Type B pancreatic cell (in vitro differentiated cells): ENCODE measurements at places on chromosomes 2 and 18. TPM values are rescaled to one million over a fixed set of nuclear protein-coding genes. Genes with fewer than 3 reads are reported as not detected.
A peak's percentile ranks its signal among the peaks of the same experiment; 100 is the strongest.

SH3BP4 gene
- 42.6 and 49.5 TPM in 2 replicates for total RNA-seq

- no peaks in the 10 kb centered on the region for H3K4me1 ChIP-seq
- H3K27ac ChIP-seq = no peak overlapping the region
- no peak overlapping the region for H3K4me3 ChIP-seq
- peaks cover 81% of the 10 kb centered on the region for H3K27me3 ChIP-seq
- H3K36me3 ChIP-seq = no peaks in the 10 kb centered on the region
- DNase-seq = peak; percentile 83
Observed at GRCh38 chr18:57447154-57447621, 12.0 kb downstream of the ONECUT2 start.

MAPRE3 gene
- total RNA-seq = 13.5 and 14.4 TPM in 2 replicates

SLC23A3 gene
- total RNA-seq = 5.5 and 6.1 TPM in 2 replicates

ASB18 gene
- not detected in 2 replicates for total RNA-seq

ZBTB7C gene
- 13.0 and 40.9 TPM in 2 replicates for total RNA-seq

DNA sequence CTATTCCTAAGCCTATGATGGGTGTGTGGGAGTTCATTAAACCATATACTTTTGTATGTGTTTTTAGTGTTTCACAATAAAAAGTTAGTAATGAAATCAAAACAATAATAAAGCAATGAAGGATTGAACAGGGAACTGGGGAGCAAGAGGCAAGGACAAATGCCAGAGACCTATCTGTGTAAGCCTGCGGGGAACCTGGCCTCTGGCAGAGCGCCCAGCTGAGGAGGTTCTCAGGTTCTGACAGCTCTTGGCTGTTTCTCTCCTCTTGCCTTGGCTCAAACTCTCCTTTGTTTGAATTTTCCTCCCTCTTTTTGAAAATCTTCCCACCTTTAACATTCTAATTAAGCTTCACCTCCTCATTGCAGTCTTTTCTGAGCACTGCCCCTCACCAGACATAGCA, 200.0 kb upstream of the NCKAP5 start:
- no peak overlapping the region for H3K4me3 ChIP-seq
- DNase-seq = no peak
- H3K27ac ChIP-seq = no peak overlapping the region
- H3K4me1 ChIP-seq = no peaks in the 10 kb centered on the region
- peaks cover 8% of the 10 kb centered on the region for H3K27me3 ChIP-seq
- H3K36me3 ChIP-seq = no peaks in the 10 kb centered on the region

- H3K4me1 ChIP-seq = no peaks in the 10 kb centered on the region
- H3K36me3 ChIP-seq = peaks cover 4% of the 10 kb centered on the region
- no peaks in the 10 kb centered on the region for H3K27me3 ChIP-seq
Observed at GRCh38 chr2:8426550-8426949, 255.3 kb upstream of the ID2 start.

DNA sequence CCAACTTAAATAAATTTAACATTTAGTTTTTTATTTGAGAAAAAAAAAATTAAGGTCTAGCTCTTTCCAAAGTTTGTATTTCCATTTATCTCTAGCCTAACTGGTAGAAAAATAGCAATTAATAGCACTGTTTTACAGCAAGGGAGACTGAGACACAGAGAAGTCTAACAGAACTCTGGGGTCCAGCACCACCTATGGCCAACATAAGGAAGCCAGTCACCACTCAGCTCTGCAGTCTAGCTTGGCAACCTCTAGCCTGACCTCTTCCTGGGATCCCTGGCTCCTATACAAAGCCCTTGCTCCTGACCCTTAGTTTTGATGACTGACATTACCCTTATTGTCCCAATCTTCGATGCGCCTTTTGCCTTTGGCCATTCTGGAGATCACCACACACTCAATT, 114.1 kb upstream of the TLK1 start:
- no peak overlapping the region for H3K27ac ChIP-seq
- H3K36me3 ChIP-seq = no peaks in the 10 kb centered on the region
- no peaks in the 10 kb centered on the region for H3K27me3 ChIP-seq
- DNase-seq = no peak

- no peak for DNase-seq
- peaks cover 29% of the 10 kb centered on the region for H3K27me3 ChIP-seq
- no peaks in the 10 kb centered on the region for H3K36me3 ChIP-seq
- H3K4me3 ChIP-seq = no peak overlapping the region
- no peak overlapping the region for H3K27ac ChIP-seq
Observed at GRCh38 chr2:40497251-40497859, 45.5 kb upstream of the SLC8A1 start.

- H3K27me3 ChIP-seq = peaks cover 39% of the 10 kb centered on the region
- H3K36me3 ChIP-seq = no peaks in the 10 kb centered on the region
- H3K27ac ChIP-seq = no peak overlapping the region
- H3K4me3 ChIP-seq = no peak overlapping the region
- no peaks in the 10 kb centered on the region for H3K4me1 ChIP-seq
- DNase-seq = no peak
Observed at GRCh38 chr2:172168917-172169346, 66.2 kb upstream of the DLX2 start.

- no peaks in the 10 kb centered on the region for H3K36me3 ChIP-seq
- H3K4me1 ChIP-seq = peaks cover 23% of the 10 kb centered on the region
- no peak for DNase-seq
- H3K27me3 ChIP-seq = peaks cover 8% of the 10 kb centered on the region
- H3K4me3 ChIP-seq = no peak overlapping the region
Observed at GRCh38 chr2:99602476-99602875, 112.7 kb upstream of the REV1 start.

PLB1 gene
- 1.9 and 3.4 TPM in 2 replicates for total RNA-seq

GRCh38 chr2:190069936-190070696, 7.6 kb upstream of the MSTN start:
- H3K27ac ChIP-seq = no peak overlapping the region
- H3K36me3 ChIP-seq = no peaks in the 10 kb centered on the region
- DNase-seq = no peak
- no peak overlapping the region for H3K4me3 ChIP-seq
- H3K27me3 ChIP-seq = no peaks in the 10 kb centered on the region
- H3K4me1 ChIP-seq = no peaks in the 10 kb centered on the region

DNA sequence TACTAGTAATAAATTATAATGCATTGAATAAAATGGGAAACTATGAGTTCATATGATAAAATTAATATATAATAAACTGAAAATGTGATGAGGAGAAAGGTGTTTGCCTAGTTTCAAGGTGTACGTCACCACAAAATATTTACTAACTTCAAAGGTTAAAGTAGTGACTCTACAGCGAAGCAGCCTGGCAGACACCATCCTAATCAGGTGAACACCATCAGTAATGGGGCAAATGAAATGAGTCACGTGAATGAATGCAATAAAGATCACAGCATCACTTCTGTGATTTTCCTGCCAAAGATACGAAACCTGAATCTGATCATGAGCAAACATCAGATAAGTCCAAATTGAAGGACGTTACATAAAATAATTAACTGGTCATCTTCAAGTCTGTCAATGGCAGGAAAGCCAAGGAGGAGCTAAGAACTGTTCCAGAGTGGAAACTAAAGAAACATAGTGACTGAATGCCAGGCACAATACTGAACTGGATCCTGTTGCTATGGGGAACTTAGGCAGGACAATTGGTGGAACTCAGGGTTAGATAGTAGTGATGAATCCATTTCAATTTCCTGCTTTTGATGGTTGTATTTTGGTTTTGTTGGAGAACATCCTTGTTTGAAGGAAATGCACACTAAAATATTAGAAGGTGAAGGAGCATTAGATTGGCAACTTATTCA, 12.1 kb upstream of the NOSTRIN start:
- H3K36me3 ChIP-seq = no peaks in the 10 kb centered on the region
- H3K27me3 ChIP-seq = no peaks in the 10 kb centered on the region
- DNase-seq = no peak
- no peak overlapping the region for H3K4me3 ChIP-seq

AGXT gene
- 0.51 and 1.00 TPM in 2 replicates for total RNA-seq

- H3K27me3 ChIP-seq = no peaks in the 10 kb centered on the region
- H3K4me1 ChIP-seq = peaks cover 5% of the 10 kb centered on the region
- DNase-seq = no peak
- peaks cover 5% of the 10 kb centered on the region for H3K36me3 ChIP-seq
- no peak overlapping the region for H3K4me3 ChIP-seq
Observed at GRCh38 chr18:13676471-13676870, 49.9 kb downstream of the FAM210A start.

GRCh38 chr2:95058466-95058988, 33.0 kb downstream of the MAL start:
- peaks cover 32% of the 10 kb centered on the region for H3K4me1 ChIP-seq
- no peak for DNase-seq
- H3K4me3 ChIP-seq = no peak overlapping the region
- peak overlapping the region; percentile 2 for H3K27ac ChIP-seq
- H3K27me3 ChIP-seq = peaks cover 4% of the 10 kb centered on the region

DNA sequence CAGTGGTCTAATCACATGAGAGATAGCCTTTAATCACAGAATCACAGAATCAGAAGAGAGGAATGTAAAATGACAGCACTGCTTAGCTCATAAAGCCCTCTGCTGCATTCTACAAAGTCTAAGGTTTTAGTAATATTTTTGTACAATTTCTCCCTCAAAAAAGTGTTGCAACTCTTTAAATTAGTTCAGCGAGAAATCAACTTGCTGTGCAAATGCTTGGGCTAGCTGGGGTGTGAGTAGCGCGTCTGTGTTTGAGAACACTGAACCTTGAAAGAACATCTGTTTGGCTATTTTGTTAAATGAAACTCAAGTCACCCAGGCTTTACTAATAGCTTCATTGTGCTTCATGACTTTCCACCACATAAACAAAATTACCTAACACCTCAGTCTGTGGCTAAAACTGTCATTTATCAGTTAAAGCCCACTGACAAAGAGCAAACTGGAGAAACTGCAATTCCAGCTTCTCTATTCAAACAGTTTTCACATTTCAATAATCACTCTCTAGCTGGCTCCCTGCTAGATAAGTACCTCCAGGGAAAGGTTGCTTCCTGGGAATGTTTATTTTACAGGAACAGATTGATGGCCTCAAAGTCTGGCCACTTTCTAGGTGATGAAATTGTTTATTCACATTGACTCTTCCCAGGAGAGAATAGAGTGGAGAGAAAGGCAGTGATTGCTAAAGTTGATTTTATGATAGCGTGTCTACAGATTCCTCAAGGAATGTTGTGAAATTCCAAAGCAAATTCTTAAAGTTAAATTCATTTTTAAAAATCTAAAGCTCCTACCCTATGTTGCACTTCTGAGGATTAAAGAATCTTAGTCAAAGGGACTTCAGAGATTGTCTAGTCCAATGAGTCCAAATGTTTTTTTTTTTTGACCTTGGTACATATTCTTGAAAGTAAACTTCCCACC, 36.0 kb upstream of the STAT1 start:
- no peak for DNase-seq
- H3K27me3 ChIP-seq = peaks cover 3% of the 10 kb centered on the region
- no peak overlapping the region for H3K27ac ChIP-seq
- H3K4me3 ChIP-seq = no peak overlapping the region
- H3K4me1 ChIP-seq = peaks cover 19% of the 10 kb centered on the region
- no peaks in the 10 kb centered on the region for H3K36me3 ChIP-seq

- no peak overlapping the region for H3K4me3 ChIP-seq
- no peaks in the 10 kb centered on the region for H3K27me3 ChIP-seq
- no peak overlapping the region for H3K27ac ChIP-seq
Observed at GRCh38 chr2:24272907-24273306, 87.4 kb downstream of the ITSN2 start.
